Putamen (tissue), 1 donor: ENCODE measurements at places on chromosomes 6 and 20.

DNA sequence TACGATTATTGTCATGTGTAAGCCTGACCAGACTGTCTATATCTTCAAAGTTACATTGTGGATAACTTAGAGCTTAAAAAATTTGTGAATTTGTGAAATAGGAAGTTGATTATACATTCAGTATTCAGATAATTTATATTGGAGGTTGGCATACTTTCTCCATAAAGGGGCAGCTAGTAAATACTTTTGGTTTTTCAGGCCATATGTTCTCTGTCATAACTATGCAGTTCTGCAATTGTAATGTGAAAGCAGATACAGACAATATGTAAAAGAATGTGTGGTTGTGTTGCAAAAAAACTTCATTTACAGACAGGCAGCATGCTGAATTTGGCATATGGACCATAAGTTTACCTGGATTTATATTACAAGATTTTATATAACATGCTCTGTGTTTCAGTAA lies 29.3 kb downstream of the HSF2 start:
- DNase-seq = no peak

DNA sequence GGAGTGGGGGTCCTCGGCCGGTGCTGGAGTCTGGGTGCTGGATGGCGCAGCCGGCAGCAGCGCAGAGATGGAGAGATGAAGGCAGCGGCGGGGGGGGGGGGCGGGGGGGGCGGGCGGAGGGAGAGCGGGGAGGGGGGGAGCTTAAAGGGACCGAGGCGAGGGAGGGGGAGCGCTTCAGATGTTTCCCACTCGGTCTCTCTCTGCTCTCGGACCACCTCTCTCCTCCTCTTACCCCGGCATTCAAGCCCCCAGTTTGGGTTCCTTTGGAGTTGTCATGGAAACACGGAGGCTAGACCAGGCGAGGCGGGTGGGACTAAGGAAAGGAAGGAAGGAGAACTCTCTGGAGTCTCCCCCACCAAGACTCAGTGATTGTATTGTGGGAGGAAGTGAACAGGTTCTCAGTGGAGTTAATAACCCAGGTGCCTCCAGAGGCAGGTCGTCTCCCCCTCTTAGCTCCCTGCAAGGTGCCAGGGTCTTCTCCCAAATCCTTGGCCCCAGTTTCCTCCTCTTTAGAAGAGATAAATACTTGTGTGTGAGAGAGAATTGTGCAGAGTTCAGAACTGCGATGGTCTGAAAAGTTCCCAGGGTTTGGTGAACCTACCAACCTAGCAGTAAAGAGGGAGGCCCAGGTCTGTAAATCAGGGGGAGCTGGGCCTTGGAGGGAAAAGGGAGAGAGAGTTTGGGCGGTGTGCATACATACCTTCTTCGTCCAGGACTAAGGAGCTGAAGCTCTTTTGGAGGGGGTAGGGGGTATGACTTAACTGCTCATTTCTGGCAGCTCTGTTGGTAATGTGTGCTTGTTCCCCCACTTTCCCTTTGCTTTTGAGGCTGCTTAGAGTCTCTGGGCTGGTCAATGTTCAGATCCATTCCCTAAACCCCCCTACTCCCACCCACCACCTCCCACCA lies at the start of gene PRRT1:
PRRT1 (minus strand) TSS at position 77 of the 906 bp plus-strand sequence. CDS start 112 bp downstream, outside the sequence.
- peak; percentile 52 for DNase-seq

GRCh38 chr6:25138233-25138933 lies 140.8 kb upstream of the CARMIL1 start:
- DNase-seq = peak; percentile 37

- DNase-seq = no peak
Measured at GRCh38 chr6:44270526-44271405, 516 bp downstream of the TMEM151B start.

DNA sequence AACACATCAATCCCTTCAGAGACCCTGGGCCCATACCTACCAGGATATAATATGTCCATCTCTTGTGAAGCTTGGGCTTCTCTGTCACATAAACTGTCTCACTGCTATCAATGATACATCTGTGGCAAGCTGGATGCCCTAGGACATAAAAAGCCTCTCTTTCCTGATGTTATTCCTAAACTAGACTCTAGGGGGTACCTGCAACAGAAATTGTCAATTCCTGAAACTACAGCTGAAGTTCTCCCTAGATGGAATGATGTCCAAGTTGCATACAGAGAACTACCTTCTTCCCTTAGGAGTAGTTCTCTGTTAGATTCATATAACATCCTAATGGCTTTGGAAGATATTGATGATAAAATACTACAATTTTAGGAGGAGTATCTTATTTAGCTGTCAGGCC lies 35.8 kb downstream of the TBX18 start:
- DNase-seq = no peak

- no peak for DNase-seq
Measured at GRCh38 chr20:14344746-14345145, 7.3 kb upstream of the FLRT3 start.

- DNase-seq = no peak
Measured at GRCh38 chr6:14149053-14149738, 31.6 kb downstream of the CD83 start.

DNA sequence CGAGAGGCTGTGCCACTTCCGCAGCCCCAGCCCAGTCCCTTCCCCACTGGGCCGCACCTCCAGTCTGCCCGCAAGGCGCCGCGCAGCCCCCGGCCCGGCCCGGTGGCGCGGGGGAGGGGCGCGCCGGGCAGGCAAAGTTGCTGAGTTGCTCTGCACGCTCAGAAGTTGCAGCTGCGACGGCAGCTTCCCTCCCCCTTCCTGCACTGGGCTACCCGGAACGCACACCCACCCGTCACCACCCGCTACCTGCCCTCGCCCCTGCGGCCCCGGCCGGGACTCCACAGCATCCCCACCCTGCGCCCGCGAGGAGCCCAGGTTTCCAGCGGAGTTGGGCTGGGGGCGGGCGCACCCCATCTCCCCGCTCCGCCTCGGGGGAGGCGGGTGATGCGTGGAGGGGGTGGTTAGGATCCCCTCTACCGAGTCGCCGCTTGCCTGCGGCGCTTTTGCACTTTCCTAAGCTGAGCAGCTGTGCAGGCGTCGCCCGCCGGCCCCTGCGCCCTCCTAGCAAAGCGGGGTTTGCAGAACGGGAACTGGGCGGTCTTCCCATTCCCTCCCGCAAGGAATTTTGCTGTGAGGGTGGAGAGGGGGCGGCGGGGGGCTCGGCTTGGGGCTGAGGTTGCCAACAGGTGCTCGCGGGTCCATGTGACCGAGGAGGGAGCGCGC lies 55.9 kb upstream of the RREB1 start:
- no peak for DNase-seq

- DNase-seq = no peak
Measured at GRCh38 chr6:150263765-150264404, 104.9 kb upstream of the IYD start.

DNA sequence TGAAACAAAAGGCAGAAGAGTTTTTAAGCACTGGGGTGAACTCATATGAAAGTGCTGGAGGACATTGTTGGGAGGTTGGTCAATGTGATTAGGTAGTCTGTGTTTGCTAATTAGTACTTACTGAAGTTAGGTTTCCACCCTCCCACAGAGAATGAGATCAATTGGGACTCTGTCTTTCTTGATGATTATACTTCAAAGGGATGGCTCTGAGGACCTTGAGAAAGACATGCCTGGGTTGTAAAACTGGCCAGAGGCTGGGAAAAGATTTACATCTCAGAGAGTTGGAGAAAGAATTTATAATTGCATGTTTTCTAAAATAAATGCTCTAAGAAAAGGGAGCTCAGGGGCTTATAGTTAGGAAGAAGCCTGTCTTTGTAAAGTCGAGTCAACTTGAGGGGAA lies 74.0 kb downstream of the CD109 start:
- DNase-seq = no peak

DNA sequence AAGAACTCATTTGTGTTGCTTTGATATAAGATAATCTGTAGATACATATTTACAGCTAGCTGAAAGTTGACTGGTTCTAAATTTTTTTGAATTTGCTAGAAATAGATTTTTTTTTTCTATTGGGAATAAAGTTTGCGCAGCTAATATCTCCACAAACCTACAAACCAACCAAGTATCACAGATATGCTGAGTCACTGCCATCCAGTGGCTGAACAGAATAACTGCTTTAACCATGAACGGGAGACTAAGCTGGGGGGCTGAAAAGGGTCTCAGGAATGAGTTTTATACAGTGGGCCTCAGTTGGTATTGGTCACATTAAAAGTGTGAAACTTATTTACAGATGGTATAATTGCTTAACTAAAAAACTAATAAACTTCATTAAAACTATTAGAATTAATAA lies 326.7 kb upstream of the CNR1 start:
- no peak for DNase-seq
